RWPE2 (cell line): ENCODE measurements at places on chromosomes 2 and 18.

GRCh38 chr18:36719630-36720029, 109.2 kb downstream of the TPGS2 start:
- no peak for DNase-seq

- DNase-seq = no peak
Observed at GRCh38 chr2:133780099-133780996, 212.1 kb upstream of the NCKAP5 start.

GRCh38 chr18:47184419-47185050, 8.4 kb upstream of the IER3IP1 start:
- DNase-seq = no peak

DNA sequence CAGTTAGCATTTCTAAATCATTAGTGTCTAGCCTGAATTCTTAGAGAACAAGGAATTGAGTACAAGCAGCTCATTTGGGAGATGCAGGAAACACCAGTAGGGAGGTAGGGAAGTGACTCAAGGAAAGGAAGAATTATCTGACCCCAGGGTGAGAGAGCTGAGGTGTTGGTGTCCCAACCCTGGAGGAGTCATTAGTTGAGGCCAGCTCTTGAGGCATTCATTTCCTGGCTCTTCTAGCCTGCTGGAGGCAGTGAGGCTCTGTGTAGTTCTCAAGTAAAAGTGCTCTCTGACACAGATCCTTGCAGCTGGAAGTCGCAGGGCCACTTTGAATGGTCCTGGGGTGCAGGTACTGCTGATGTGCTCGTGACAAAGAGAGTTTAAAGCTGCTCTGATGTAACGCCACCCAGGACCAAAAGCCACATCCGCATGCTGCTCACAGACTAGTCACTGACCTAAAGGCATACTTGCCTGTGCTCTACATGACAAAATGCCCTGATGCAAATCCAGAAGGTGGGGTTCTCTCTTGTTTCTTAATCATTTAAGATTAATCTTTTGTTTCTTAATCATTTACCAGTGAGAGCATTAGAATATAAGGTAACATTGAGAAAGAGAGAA, 299.5 kb upstream of the LYPD1 start:
- DNase-seq = no peak

GRCh38 chr2:75100011-75100800, 99.1 kb downstream of the TACR1 start:
- DNase-seq = no peak

DNA sequence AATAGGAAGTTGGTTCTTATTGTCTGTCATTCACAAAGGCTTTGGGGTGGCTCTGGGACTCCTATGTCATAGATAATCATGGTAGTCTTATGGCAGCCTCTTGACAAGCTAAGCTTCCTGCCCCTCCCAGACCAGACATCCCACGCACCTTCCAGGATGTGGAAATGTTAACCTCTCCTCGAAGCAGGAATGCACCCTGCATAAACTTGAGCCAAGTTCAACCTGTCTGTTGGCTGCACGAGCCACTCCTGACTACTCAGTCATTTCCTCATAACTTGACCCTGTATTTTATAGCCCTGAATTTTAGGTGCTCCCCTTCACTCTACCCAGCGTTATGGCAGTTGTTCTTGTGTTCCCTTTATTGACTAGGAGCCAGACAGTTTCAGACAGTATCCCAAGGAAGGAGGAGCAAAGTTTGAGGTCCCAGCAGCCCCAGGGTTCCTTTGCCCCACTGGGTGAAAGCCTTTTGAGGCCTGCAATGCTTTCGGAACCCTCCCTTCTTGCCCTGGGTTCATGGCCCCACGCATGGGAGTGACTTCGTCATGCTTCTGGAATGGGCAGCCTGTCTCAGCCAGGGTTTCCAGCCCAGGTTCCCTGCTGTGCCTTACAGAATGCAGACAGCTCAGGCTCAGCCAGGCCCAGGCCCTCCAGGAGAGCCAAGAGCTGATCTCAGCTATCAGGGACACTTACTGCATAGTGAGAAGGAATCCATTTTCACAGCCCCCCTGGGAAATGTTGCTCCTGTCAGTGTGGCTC, 15.6 kb upstream of the INO80C start:
- DNase-seq = no peak

DNA sequence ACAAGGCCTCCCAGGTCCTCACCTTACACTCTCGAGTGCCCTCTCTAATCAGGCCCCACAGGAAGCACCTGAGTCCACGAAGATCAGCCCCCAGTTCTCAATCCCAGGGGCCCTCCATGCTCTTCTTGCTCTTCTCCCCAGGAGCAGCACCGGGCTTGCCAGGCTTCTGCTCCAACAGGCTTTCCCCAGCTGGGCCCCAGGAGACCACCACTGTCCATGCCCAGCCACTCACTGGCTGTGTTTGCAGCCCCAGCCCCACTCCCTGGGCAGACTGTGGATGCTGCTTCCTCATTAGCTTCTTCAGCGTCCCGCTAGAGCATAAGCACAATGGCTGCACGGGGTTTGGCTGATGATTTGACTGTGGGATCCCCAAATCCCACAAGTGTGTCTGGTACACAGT, 781.9 kb downstream of the GALR1 start:
- DNase-seq = no peak

- DNase-seq = no peak
Observed at GRCh38 chr18:78813936-78814710, 165.5 kb upstream of the SALL3 start.

GRCh38 chr2:241858206-241859016, at the start of gene PDCD1:
Gene PDCD1, minus strand, starts transcription at chr2:241858894. Its CDS starts 56 bp downstream, at chr2:241858838.
- peak; percentile 58 for DNase-seq

- peak; percentile 53 for DNase-seq
Observed at GRCh38 chr2:240586919-240587800, 626 bp downstream of the CAPN10 start.

DNA sequence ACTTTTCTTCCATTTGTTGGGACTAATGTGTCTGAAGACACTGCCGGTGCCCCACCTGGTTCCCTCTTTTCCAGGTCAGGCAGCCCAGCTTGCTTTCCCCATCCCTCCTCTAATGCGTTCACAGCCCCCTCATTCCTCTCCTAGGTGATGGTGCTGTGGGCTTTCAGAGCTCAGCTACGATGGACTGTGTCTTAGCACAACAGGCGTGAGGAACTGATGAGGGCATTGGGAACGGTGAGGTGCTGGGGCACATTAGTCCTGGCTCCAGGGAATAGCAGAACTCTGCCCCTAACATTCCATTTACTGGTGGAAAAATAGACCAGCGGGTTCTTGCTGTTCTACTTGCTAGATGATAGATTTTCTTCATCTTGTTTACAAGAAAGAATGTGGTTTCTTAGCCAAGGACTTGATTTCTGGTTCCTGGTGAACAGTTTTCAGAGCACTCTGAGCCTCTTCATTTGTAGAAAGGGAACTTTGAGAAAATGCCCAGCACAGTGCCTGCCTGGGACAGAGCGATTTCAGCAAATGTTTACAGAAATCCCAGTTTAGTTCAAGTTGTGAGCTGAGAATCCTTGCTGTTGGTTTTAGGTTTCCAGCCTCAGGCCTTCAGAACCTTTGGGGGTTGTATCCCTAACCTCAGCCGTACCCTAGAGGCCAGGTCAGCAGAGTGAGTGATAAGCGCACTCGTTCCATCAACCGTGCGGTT, 42.5 kb downstream of the LDLRAD4 start:
- no peak for DNase-seq

- DNase-seq = no peak
Observed at GRCh38 chr2:121343191-121343590, 58.2 kb upstream of the TFCP2L1 start.

- DNase-seq = no peak
Observed at GRCh38 chr2:239445771-239446524, 45.1 kb upstream of the HDAC4 start.

DNA sequence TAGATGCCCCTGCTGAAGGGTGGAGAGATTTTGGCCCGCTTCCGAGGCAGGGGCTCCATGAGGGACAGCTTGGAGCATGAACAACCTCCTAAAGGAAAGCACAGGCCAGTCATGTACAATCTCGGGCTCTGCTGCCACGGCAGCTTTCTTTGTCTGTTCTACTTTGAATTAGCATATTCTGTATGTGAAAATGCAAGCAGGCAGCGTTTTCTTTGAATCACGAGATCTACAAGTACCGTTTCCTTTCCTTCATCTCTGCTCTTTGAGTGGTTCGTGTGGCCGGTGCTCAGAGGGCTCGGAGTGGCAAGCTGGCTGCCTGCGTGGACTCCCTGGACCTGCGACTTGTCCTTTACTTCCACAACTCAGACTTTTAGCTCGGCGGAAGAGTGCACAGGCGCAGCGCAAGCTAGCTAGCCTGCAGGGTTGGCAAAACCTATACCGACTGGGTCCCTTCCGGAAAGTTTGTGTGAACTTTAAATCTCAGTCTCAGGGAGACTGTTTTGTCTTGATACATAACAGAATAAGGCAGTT, 6.9 kb downstream of the TWIST2 start:
- DNase-seq = no peak

DNA sequence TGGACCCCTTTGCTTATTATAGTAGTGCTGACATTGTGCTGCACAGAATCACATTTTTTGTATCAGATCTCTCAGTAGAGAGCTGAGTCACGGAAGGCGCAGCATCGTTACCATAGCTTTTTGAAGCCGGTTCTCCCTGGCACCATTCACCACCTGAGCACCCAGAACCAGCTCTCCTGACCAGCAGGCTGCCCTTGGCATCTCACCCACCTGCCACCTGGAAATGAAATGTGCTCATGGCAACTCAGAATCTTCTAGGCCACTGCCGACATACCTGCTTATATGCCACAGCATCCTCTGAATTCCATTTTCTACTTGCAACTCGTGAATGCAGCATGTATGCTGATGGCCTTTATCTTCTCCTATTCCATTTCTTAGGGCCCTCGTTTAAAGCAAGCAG, 62.7 kb downstream of the COA5 start:
- no peak for DNase-seq

- no peak for DNase-seq
Observed at GRCh38 chr18:32372381-32373061, 98.2 kb downstream of the GAREM1 start.

GRCh38 chr18:70314151-70314782, 25.4 kb downstream of the SOCS6 start:
- DNase-seq = no peak

DNA sequence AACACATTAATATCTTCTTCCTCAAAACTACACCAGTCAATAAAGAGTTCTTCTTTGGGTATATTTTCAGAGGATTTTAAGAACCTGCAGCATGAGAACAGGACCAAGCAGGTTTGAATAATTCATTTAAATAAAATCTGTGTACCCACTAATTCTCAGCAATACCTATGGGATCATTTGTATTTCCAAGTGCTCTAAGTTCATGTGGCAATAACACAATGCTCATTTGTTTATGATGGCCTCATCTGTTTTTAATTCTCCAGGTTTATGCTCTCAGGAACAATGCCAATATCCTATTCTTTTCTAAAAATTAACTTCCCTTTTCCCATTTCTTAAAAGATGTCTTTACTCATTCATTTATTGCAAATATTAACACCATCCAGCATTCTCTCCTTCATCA, 264.7 kb downstream of the METTL4 start:
- DNase-seq = no peak

GRCh38 chr2:33291278-33292013, 185.0 kb upstream of the RASGRP3 start:
- DNase-seq = no peak

DNA sequence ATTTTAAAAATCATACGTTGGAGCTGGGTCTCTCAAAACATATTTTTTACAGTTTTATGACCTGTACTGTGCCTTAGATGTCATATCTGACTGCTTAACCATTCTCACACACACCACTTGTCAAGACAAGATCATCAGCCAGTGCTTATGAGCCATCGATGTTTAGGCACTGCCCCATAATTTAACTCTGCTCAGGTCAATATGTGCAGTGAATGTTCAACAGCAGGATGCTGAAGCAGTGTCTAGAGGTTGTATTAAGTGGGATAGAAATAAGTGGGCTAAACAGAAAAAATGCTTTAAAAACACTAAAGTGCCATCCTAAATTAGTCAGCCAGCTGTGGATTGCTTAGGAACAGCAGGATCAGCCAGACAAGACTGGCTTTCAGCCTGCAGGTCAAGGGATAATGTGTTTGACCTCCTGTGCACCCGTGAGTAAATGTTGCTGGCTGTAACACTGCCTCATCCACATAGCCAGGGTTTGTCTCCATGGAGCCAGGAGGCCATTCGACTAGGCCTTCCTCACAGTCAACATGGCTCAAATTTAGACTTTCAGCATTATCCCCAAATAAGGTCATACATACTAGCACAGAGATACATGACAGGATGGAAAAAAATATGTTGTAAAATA, 139.0 kb upstream of the NXPH2 start:
- DNase-seq = no peak

- no peak for DNase-seq
Observed at GRCh38 chr2:10067330-10067729, 12.9 kb downstream of the CYS1 start.

DNA sequence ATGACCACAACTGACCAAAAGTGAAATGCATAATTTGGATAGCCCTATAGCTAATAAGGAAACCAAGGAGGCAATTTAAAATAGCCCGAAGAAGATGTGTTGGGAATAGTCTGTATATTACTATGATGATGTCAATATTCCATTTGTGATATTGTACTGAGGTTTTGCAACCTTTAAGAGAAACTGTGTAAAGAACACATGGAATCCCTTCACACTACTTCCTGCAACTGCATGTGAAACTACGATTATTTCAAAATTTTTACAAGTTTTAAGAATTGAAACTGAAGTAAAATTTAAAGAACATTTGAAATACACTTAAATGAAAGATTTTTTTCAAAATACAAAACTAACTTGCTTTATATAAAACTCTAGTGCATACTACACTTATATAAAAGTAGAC, 504.3 kb upstream of the ID2 start:
- DNase-seq = no peak

DNA sequence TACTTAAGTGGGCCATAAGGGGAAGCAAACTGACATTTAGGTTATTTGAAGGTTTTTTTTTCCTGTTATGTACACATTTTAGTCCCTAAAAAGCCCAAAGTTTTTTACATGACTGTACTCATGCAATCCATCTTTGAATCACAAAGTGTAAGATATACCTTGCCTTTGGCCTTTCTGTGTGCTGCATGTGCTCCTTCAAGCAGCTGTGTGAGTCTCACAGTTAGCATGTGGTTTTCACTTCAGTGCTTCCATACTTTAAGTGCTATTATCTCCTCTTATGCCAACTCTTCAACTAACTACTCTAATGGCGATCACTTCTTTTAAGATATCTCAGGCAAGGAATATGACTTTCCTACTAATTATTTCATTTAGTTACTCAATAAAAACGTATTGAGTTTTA, 597.1 kb upstream of the ACVR2A start:
- no peak for DNase-seq

GRCh38 chr2:237354892-237355291, 59.1 kb downstream of the COL6A3 start:
- no peak for DNase-seq

DNA sequence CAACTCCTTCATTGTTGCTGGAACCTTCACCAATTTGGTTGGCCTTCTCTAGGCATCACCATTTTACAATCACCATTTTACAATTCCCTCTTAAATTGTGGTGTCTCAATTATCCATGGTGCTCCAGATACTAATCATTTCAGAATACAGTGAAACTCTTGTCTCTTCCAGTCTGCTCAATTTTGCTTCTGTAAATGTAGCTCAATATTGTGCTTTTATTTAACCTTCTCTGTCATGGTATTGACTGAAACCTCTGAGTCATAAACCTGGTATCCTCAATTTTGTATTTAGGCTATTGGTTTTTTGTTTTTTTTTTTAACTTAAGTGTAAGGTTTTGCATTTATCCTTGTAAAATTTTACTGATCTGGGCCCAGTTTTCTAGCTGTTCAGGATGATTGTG, 16.1 kb downstream of the STRADB start:
- DNase-seq = no peak
